Liver (tissue), 10 donors: ENCODE measurements at places on chromosomes 7 and 10. TPM values are rescaled to one million over a fixed set of nuclear protein-coding genes. Genes with fewer than 3 reads are reported as not detected.

The CFAP69 gene
- polyA plus RNA-seq, result 1.2 TPM

The SPDYE9 gene
- 0.61 TPM for polyA plus RNA-seq

The MMD2 gene
- polyA plus RNA-seq, result not detected

The POU6F2 gene
- polyA plus RNA-seq, result not detected

The LRCH4 gene
- polyA plus RNA-seq, result 9.1 TPM

- no peak for DNase-seq
Measured at GRCh38 chr7:87505122-87505521, 29.6 kb upstream of the ABCB4 start.

DNA sequence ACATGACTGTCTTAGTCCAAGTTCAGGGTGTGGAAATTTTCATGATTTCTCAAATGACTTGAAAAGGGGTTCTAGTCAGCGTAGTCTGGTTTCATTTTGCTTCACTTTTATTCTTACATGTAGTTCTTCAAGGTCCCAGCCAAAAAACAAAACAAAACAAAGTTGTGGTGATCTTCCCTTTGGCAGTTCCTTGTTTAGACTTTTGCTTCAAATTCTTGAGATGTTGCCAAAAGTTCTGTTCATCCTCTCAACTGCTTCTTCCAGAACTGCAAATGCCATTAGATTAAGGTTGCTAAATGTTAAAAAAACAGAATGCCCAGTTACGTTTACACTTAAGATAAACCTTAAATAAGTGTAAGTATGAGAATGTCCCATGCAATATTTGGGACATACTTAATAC lies 370.8 kb upstream of the LRRTM3 start:
- no peak for DNase-seq

DNA sequence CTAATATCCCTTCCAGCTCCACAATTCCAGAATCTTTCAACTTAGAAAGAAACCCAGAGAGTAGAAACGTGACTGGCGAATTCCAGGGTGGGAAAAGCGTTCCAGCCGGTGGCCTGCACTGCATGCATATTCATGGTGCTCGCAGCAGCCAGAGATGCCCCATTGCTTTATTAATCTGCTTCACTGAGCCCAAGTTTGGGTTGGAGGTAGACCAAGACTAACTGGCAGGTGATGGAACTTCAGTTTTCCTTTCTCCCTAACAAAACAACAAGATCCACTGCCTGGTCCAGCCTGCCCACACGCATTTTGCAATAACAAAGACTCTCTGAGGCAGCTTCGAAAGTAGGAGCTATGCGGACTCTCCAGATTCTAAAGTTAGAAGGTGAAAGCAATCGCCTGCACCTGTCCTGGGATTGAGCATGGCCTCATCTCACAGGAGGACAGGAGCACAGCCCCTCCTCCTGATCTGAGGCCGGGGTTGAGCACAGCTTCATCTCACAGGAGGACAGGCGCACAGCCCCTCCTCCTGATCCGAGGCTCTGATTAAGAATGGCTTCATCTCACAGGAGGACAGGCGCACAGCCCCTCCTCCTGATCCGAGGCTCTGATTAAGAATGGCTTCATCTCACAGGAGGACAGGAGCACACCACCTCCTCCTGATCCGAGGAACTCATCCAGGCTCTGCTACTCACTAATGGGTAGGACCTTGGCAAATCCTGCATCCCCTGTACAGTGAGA lies 127.8 kb upstream of the LANCL2 start:
- DNase-seq, result no peak

- no peak for DNase-seq
Measured at GRCh38 chr10:121952226-121952625, 22.8 kb downstream of the NSMCE4A start.

DNA sequence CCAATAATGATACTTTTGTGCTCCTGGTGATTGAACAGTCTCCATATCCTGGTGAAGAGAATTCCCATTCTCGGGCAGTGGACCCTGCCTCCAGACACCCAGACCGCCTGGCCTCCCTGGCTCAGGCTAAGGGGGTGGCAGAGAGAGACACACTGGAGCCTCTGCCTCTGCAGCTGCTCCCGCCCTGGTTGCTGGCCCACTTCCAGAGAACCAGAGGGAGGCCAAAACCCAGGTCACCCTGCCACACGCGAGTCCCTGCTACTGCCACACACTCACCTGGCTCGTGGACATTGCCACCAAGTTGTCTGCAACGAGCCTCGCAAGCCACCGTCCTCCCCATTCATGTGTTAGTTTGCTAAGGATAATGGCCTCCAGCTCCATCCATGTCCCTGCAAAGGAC lies 221.8 kb downstream of the HPSE2 start:
- no peak for DNase-seq

- DNase-seq, result no peak
Measured at GRCh38 chr7:112654322-112655216, 135.6 kb downstream of the TMEM168 start.

DNA sequence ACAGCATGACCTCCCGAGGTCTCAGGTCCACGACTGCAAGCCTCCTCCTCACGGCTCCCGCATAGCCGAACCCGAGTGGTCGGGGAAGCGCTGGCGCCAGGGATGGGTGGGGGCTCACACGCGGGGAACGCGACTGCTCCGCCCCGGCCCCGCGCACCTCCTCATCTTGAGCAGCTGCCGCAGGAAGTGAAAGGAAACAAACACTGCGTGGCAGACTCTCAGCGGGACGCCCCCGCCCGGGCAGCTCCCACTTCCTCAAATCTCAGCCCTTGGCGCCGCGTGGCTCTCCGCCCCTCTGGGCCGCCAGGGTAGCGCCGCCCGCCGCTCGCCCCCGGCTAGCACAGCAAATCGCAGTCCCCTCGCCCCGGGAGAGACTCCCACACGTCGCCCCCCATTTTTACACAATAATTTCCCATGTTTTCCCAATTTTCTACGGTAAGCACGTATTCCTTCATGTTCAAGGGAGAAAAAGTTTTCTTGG lies at the start of gene TMEM243:
TMEM243 (minus strand) TSS at position 188 of the 481 bp plus-strand sequence. CDS start 229 bp downstream, outside the sequence.
- peak; percentile 43 for DNase-seq

- no peak for DNase-seq
Measured at GRCh38 chr7:116138202-116138801, 72.0 kb upstream of the TES start.

- DNase-seq, result no peak
Measured at GRCh38 chr7:51175992-51176388, 140.6 kb downstream of the COBL start.
